ENCODE measurements at places on chromosomes 5 and 9.

DNA sequence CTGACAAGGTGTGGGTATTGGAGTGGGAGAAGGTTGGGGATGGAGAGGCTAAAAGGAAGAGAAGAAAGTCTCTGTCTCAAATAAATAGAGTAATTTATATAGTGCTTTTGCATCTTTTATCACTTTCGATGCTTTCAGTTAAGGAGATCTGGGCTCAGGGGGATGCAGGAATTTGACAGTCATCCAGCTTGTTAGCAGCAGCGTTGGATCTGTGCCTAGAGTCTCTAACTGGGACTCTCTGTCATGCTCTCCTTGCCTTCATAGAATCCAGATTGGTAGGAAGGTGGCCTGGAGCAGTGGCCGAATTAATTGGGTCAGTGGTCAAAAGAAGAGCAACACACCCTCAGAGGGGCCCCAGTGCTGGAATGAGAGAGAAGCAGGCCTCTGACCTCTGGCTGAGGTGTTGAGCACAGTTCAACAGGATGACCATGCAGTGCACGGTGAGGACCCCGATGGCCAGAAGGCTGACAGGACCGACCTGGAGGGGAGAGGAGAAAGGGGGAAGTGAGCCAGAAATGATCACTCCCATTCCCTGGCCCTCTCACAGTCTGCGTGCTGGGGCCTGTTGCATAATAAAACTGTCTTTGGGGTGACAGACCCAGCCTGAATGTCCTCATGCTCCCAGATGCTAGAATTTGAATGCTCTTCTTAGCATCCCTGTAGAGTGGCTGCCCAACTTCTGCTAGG is 7.6 kb downstream of the SLC36A3 start:
- DNase-seq: no peak

DNA sequence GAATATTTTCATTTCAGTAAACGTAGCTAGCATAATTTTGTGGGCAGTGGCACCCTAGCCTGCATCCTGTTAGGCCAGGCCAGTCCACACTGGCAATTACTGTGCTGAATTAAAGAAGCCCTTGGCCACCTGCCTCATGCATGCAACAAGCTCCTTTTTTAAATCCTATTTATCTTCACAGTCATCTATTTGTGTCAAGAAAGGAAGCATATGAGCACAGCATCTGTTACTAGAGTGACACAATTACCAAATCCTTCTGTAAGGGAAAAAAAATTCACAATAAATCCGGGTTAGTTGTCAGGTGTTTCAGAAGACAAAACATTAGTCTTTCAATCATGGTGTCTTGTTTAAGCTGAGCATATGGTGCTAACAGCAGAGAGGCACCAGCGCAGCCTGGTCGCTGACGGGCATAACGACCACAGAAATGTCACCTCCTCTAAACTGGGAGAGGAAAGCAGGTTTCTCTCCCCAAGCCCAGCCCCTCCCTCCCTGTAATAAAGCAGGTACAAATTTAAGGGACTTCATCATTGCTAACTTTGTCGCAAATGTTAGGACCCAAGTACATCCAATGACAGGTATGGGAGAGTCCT is 520.6 kb downstream of the CTNND2 start:
- no peak for DNase-seq

- DNase-seq: no peak
Observed at GRCh38 chr5:152305525-152305924, 99.6 kb downstream of the NMUR2 start.

- DNase-seq: no peak
Observed at GRCh38 chr5:60350794-60351193, 349.2 kb downstream of the DEPDC1B start.

DNA sequence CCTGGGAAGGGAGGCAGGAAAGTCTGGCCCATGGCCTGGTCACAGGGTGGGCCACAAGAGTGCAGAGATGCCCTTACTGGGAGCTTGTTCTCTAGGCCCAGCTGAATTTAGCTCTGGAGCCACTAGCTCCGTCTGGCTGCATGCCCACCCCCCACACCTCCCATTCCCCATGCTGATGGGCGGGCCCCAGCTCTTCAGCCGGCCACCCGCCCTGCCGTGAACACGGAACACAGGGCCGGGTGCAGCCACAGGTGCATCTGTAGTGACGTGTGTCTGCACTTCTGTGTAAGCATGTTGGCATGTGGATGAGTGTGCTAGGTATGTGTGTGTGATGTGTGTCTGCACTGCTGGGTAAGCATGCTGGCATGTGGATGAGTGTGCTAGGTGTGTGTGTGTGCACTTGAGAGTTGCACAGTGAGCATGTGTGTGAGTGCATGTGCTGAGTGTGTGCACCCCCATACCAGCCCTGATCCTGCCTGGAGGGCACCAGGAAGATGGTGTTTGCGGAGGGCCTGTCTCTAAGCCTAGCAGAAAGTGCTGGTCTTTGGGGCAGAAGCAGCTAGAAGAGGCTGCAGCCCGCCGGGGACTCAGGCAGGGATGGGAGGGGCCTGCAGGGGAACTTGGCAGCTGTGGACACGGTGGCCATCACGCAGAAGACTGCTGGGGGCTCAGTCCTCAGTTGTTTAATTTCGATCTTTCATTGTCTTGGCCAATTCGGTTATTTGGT is 136.4 kb downstream of the CACNA1B start:
- no peak for DNase-seq
